ENCODE measurements at places on chromosomes 3 and 15.

- DNase-seq, result peak; percentile 43
These were observed 88.4 kb upstream of the RPL32 start for GRCh38 chr3:12929801-12930200.

DNA sequence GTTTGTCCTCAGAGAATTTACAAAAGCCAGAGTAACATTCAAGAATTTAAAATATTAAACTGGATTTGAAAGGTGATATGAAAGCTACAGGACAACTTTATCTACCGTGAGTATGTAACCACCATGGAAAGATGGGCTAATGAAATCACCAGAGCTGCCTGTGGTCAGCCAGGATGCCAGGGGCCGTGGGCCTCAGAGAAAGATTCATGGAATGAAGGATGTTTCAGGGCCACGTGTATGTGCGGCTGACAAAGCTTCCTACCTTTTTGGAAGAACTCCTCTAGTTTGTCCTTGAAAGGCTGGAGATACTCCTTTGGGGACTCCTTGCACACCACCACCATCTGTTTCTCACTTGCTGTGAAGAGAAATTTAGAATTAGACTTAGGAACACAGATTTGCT lies 138.9 kb downstream of the GREM1 start:
- no peak for DNase-seq

DNA sequence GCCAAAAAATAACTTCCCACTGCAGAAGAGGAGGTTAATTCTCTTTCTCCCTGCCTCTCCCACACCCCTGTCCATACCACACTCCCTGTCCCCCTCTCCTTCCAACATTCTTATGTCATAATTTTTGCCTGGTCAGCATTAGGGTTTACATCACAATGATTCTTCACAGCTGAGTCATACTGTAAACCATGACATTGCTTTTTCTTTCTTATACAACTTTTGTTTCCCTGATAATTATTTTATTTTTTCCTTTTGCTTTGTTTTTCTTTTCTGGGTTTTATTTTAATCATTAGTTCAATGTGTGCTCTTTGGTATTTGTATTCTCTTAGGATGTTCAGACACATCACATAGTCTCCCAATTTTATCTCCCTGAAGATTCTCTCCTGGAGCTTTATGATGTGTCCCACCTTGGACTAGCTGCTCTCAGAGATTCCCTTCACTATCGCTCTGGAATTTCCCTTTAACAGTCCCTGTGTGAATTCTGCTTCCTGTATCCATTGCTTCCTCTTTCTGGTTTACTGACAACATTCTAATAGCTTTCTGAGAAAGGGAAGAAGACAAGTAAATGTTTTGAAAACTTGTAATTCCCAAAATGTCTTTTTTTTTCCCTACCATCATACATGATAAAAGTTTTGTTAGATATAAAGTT lies 70.7 kb downstream of the SOX2 start:
- peak; percentile 69 for DNase-seq

GRCh38 chr15:100008258-100008657 lies 275.0 kb upstream of the LYSMD4 start:
- DNase-seq, result peak; percentile 68

GRCh38 chr3:160090653-160091052 lies 102.0 kb downstream of the IL12A start:
- DNase-seq, result peak; percentile 41

DNA sequence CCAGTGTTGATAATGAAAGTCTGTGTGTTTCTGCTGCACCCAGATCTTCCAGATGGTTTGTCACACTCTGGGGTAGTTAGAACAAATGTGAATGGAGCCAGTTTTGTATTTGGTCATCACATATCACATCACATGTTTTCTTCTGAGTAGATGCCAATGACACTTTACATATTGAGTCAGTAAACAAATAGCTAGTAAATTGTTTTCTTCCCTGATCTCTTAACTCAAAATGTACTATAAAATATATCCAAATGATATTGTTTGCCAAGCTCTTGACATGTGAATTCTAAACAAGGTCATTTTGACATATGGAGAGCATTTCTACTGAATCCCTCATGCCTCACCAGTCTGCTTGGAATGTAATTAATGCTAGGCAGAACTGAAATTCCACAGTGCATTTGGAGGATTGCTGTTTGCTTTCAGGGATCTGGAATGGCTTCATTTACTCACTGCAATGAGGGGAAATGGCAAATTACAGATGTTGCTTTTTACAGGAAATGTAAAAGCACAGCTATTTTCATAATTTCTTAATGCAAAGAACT lies 45.0 kb downstream of the PDHB start:
- DNase-seq, result no peak

DNA sequence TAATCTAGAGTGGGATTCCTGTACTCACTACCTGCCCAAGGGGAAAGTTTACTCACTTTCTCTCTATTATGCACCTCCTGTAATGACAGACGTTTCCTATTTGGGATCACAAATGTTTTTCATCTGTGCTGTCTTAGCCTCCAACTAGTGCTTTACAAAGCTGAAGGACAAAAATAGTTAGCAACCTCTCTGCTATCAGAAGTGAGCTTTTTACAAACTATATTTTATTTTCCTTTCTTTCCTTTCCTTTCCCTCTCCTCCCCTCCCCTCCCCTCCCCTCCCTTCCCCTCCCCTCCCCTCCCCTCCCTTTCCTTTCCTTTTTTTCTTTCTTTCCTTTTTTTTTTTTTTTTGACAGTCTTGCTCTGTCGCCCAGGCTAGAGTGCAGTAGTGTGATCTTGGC lies 130.8 kb downstream of the UNC13C start:
- no peak for DNase-seq

DNA sequence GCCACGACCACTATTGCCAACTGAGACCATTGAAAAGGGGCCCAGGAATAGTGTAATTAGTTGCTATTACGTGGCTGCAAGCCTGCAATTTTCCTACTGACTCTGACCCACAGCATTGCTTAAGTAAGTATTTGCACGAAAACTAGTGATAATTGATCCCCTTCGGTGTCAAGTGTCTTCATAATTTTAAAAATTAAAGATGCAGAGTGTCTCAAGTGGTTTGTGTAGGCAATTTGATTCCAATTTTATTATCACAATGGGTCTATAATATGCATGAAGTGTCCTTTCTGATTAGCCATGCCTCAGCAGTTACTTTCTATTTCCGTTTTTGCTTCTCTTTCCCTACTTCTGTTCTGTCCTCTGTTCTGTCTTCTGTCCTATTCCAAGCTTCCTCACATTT lies 259.2 kb downstream of the C3orf38 start:
- no peak for DNase-seq

DNA sequence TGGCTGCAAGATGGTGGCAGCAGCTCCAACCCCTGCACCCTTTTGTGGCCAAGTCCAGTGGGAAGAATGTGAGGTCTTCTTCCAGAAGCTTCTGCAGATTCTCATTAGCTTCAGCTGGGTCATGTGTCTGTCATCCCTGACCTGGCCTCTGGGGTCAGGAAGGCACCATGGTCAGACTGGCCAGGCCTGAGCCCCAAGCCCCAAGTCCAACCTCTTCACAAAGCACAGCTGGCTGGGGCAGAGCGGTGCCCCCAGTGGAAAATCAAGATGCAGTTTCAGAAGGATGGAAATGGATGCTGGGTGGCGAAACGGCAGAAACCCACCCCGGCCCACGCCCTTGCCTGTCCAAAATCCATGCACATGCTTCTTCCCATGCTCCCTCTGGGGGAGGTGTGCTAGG lies 15.9 kb upstream of the GATA2 start:
- DNase-seq, result no peak

- DNase-seq, result no peak
These were observed 47.3 kb downstream of the CPEB1 start for GRCh38 chr15:82599862-82600261.

DNA sequence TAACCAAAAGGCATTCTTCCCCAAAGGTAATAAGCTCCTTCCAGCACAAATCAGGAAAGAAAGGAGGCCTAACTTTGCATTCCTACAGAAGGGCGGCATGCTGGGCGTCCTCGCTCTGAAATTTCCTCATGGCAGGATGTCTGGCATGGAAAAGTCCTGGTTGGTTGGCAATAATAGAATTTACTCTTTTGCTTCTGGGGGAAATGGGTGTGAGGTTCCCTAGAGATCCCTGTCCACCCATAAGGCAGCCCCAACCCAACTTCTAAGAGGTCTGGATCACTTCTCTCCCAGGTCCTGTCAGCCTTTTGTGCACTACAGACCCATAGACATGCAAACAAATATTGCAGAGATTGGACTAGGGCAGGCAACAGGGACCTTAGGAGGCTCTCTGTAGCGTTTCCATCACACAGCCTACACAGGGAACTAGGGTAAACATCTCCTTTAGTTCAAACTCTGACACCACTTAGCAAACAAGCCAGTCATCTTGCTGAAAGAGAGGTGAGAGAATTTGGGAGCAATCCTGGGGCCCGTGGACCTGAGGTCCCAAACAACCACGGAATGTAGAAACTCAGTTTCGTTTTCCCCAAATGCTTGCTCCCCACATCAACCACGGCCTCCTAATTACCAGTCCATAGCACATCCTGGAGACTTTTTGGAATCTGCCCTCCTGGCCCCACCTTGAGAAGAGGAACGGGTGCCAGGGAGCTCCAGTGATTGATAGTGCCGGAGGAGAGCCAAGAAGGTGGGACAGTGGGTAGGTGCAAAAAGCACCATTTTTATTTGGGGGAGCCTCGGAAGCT lies 2.1 kb downstream of the ZIC4 start:
- no peak for DNase-seq

DNA sequence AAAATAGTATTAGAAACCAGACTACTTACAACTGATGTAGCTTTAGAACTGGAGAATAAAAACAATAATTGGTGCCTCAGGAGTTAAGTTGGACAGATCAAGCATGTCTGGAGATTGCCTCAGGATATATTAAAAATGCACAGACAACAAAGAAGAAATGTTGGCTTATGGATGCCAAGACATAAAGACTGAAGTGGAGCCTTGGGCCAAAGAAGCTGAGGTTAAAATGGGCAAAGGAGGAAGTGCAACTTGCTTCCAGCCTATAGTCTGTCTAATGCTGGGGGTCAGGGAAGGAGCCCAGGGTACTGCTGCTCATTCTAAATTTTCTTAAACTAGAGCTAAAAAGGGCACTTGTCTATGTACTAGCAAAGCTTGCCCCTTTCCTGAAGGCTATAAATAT lies 77.5 kb downstream of the ESYT3 start:
- no peak for DNase-seq

- no peak for DNase-seq
These were observed at the start of gene CD96 for GRCh38 chr3:111541911-111542483. Gene CD96 (plus strand): TSS chr3:111542197. CDS start chr3:111542249, 52 bp downstream.

DNA sequence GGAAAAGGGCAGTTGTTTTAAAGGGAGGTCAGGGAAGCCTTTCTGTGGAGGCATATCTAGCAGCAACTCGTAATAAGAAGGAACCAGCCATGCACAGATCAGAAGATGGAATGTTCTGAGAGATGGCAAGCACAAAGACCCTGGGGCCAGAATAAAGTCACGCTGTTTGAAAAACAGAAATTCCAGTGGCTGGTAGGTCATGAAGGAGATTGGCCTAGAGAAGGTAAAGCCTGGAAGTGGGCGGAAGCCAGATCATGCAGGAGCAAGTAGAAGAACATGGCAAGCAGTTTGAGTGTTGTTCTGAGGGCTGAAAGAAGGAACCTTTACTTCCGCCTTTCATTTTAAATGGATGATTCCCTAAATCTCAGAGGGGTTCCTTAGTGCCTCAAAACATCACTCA lies 208.1 kb upstream of the PPP2R3A start:
- DNase-seq, result no peak

GRCh38 chr3:155102329-155102728 lies 22.2 kb downstream of the MME start:
- peak; percentile 33 for DNase-seq

GRCh38 chr3:72769758-72770540 lies 78.3 kb downstream of the SHQ1 start:
- DNase-seq, result no peak

DNA sequence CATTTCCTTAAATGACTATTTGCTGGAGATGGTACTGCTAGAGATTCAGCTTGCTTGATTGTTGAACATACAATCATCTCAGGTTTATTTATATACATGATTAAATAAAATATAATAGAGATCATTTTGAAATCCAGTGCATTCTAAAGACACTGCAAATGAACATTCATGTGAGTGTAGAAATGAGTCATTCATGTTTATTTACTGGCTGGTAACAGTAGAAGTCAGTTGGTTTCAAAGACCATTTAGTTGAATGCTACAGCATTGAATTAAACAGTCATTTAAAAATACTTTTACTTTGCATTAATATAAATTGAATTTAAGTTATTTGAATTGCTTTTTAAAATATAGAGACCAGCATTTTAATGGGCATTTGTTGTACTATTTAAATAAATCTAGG lies 551.9 kb upstream of the GOLIM4 start:
- peak; percentile 30 for DNase-seq

DNA sequence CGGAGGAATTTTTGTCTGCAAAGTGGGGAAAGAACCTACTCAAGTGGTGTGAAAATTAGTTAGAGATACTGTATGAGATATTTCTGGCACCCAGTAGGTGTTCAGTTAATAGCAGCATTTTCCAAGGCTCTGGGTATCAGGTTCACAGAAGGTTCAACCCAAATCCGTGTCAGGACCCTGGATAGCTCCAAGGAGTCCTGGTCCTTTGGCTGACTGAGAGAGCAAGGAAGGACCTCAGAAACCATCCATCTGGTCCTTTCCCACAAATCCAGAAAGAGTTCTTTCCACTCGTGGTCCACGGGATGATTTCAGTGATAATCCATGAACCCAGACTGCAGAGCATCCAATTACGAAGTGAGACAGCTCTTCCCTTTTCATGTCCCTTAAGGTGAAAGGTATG lies 51.4 kb downstream of the SLC6A11 start:
- DNase-seq, result no peak

GRCh38 chr15:98751767-98752166 lies 103.4 kb downstream of the IGF1R start:
- DNase-seq, result no peak

DNA sequence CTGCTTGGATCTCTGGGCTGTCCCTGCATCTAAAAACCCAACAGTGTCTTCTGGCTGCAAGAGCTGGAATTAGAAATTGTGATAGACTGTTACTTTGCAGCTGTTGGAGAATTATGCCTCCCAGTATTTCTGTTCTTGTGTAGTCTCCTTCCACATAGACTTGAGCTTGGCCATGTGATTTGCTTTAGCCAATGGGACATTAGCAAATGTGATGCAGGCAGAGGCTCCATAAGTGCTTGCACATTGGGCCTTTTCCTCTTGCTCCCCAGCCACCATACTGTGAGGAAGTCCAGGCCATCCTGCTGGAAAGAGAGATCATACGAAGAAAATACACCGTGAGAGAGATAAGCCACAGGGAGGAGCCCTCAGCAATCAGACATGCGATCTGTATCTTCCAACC lies 33.8 kb upstream of the RASGRF1 start:
- DNase-seq, result no peak

GRCh38 chr15:70096215-70097062 lies 1.3 kb downstream of the TLE3 start:
- DNase-seq, result peak; percentile 64

DNA sequence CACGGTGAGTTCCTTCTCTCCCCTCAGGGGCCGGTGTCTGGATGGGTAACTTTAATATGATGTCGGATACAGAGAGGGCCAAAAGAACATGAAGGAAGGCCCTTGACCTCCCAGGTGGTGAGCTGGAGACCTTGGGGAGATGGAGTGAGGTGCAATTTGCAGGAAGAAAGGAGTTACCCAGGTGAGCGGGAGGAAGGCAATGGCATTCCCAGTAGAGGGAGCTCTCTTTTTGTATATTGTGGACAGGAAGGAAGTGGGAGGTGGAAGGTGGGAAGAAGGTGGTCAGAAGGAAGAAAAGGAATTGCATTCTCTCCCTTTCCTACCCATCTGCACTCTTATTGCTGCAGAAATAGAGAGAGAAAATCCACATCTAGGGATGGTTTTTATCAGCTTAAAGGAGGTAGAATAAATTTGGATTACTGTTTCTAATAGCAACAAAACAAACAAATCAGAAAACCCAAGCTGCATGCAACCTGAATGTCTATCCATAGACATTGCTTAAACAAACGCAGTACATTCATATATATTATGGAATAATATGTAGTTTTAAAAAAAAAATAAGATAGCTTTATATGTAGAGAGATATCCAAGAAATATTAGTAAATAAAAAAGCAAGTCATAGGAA lies 169.0 kb upstream of the TSC22D2 start:
- DNase-seq, result peak; percentile 64

Data from bronchial epithelial cell (primary cell).